ENCODE measurements at places on chromosomes 3 and 15. TPM values are rescaled to one million over a fixed set of nuclear protein-coding genes. Genes with fewer than 3 reads are reported as not detected.
A peak's percentile ranks its signal among the peaks of the same experiment; 100 is the strongest.

The SLC25A20 gene
- 4.9 TPM for total RNA-seq

The GPR149 gene
- total RNA-seq, result not detected

The SRPRB gene
- 64.2 TPM for total RNA-seq

The SLC15A2 gene
- total RNA-seq, result 33.3 TPM

The ST3GAL6 gene
- 8.2 TPM for total RNA-seq

The ANKRD34C gene
- not detected for total RNA-seq

DNA sequence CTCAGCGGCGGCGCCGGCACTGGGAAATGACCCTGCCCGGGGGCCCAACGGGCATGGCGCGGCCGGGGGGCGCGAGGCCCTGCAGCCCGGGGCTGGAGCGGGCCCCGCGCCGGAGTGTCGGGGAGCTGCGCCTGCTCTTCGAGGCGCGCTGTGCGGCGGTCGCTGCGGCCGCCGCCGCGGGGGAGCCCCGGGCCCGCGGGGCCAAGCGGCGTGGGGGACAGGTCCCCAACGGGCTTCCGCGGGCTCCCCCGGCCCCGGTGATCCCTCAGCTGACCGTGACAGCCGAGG, 172 bp downstream of the ITPKA start:
- DNase-seq, result no peak

DNA sequence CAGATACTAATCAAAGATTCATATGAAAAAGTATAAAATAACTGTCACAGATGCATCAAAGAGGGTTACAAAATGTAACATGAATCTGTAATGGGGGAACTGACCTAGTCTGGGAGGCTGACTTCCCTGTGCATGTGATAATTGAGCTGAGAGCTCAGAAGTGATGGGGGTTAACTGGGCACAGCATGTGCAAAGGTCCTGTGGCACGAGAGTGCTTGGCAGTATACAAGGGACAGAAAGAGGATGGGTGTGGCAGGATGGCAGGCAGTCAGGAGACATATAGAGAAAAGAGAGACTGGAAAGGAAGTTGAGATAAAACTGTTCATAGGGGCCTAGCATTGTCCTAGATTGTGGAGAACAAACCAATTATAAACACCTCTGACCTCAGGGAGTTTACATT, 47.8 kb upstream of the IREB2 start:
- DNase-seq, result no peak

DNA sequence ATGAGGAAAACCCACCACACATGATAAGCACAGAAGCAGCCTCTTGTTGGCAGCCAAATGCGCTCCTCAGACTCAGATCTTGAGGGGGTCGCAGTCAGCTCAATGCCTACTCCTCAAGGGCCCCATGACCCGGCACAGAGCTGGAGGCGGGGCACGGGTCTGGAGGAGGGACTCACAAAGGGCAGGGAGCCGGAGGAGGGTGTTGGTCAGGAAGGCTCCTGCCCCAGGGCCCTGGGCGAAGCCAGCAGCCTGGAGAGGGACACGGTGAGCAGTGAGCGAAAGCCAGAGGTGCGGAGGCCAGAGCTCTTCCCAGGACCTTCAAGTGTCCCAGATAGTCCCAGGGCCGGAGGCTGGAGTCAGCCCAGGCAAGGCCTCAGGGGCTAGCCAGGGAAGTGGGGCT, 9.8 kb downstream of the CACNA2D2 start:
- DNase-seq, result no peak

DNA sequence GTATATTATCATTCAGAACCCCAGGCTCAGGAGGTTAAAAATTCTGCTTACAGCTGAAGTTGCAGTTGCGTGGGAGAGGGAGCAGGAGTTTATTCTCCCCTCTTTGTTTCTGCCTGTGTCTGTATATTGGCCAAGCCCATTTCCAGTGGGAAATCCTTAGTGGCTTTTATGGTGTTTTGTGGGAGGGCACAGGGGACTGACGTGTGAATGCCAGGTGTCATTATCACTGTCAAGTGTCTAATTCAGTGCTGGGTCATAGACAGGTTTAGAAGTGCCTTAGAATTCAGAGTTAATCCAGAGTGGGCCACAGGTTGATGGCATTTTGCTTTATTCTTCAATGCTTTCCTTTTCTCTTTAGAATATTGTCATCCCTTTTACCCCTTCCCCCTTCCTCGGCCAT, 33.4 kb downstream of the SLCO3A1 start:
- no peak for DNase-seq

DNA sequence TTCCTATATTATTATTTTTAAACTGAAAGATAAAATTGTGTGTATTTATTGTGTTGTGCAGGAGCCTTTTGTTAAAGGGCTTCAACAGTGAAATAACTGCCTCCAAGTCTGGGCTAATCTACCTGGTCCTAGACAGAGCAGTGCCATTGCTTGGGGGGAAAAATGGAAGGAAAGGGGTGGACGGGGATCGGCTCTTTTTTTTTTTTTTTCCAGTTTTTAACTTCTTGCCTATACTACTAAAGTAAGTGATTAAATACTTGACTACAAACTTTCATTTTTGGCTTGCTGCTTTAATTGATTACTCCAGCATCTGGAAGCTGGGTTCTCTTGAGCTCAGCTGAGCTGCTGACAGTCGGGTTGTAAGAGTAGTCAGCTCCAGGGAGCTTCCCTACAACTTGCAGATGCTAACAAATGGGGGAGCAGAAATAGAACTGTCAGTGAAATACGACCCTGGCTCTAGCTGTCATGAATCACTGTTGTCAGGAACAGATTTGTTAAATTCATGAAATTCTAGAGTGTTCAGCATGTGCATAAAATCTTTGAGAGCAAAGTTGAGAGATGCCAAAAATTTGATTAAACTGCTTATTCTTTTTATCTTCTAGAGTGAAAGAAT, 276.7 kb downstream of the ROBO1 start:
- no peak for DNase-seq

DNA sequence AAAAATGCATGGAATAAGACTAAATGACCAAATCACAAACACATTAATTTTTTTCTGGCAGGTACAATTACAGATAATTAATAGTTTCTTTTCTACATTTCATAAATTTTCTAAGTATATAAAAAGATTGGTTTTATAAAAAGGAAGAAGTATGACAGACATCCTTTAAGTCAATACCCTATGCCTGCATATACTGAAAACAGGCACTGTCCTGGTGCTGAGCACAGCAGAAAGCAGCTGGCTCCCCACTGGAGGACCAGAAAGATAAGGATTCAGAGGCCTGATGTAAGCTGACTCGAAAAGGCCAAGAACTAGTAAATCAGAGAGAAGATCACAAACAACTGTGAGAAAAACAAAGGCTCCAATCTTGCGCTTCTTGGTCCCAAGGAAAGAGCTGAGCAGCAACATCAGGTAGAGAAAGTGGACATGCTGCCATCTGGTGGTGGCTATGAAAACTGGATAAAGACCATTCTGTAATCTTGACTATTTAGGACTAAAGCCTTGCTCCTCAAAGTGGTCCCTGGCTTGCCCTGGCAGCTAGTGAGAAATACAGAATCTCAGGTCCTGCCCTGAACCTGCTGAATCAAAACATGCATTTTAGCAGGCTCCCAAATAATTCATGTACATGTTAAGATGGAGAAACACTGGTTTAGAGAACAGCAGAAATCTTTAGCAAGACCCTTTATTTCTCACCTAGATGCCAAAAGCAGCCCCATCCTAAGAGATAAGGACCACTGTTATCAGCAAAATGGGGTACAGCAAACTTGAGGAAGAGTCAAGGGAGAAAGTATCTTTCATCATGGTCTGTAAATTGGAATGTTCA, 76.0 kb downstream of the TRANK1 start:
- DNase-seq, result peak; percentile 78

- DNase-seq, result no peak
Observed at GRCh38 chr15:52193321-52193720, 2.1 kb upstream of the GNB5 start.

GRCh38 chr3:15997274-15997943, 177.1 kb upstream of the GALNT15 start:
- no peak for DNase-seq

DNA sequence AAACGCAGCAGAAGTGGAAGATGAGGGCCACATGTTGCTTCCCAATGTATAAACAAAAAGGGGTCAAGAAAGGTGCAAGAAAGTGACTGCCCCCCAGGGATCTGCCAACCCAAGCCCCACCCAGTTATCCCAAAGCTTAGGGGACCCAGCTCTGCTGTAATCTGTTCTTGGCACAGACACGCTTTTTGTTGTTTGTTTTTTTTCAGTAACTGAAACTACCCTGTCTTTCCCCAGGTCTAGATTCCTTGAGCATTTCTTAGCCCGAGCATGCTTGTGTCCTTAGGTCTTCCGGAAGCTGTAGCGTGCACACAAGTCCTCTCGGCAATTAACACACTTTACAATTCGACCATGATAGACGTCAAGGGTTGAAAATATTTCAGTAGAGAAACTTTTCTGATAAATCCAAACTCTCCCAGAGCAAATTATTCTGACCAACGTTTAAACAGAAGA, 8.5 kb upstream of the PPARG start:
- DNase-seq, result no peak

GRCh38 chr3:33547101-33547500, 106.9 kb upstream of the UBP1 start:
- no peak for DNase-seq

- no peak for DNase-seq
Observed at GRCh38 chr3:132984181-132984580, 54.0 kb upstream of the TMEM108 start.

All from A673 (cell line).